Right cardiac atrium (tissue), 5 donors: ENCODE measurements at places on chromosomes 4 and X.

DNA sequence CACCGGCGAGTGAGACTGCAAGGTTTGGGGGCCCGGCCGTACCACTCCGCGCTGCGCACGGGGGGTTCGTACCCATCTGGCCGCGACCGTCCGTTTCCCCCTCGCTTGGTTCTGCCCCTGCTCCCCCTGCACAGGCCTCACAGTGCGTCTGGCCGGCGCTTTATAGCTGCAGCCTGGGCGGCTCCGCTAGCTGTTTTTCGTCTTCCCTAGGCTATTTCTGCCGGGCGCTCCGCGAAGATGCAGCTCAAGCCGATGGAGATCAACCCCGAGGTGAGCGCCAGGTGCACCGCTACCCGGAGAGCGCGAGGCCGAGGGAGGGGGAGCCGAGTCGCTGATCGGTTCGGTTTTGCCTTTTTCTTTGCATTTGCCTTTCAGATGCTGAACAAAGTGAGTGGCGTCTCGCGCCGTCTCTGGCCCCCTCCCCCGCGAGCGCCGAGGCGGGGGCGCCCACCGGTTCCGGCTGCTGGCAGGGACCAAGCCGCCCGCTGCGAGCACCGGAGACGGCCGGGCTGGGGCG is at the start of gene UCHL1:
TSS of gene UCHL1 (plus strand) at position 189 of the 517 bp plus-strand sequence. CDS start at position 238, 49 bp downstream.
- DNase-seq, result peak; percentile 80

GRCh38 chr4:165461159-165461821 is 82.5 kb downstream of the CPE start:
- DNase-seq, result peak; percentile 16

GRCh38 chr4:185257086-185257485 is 47.7 kb downstream of the SNX25 start:
- no peak for DNase-seq

DNA sequence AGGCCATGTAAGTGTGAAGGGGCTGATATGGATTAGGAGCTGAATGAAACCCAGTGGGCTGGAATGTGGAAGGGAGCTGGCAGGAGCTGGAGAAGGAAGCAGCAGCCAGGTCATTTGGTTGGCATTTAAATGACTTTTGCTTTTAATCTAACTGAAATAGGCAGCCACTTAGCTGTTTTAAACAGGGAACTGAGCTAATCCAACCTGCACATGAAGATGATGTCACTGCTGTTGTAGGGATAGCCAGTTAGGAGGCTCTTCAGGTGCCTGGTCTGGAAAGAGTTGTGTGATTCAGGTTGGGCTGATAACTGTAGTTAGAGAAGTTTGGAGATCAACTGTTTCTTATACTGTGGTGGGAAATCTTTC is 122.4 kb downstream of the PALLD start:
- no peak for DNase-seq

DNA sequence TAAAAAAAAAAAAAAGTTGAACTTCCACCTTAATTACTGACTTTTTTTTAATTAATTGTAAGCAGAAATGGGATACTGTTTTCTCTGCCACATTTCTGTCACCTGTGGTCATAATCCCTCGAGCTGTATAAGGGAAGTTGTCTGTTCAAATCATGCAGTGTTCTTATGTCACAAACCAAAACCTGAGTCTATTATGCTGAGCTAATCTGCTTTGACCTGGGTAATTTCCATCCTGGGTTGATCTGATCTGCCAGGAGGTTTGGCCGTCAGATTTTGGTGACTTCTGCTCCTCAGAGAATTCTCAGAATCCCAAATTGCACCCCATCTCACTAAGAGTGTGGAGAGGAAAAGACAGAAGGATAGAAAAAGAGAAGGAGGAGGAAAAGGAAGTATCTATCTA is 683.1 kb downstream of the KCTD8 start:
- no peak for DNase-seq

DNA sequence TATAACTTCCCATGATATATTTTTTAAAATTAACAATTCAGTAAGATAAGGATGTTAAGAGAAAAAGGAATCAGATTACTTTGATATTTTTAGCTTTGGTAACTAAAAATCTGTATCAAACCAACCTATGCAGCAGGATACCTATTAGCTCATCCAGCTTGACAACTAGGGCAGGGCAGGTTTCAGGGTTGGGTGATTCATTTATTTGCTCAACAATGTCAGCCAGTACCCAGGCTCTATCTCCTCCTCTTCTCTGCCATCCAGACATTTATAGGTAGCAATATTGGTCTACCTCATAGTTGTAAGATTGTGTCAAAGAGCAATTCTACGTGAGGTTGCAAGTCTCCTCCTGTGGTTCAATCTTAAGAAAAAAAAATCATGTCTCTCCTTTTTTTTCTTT is 421.9 kb downstream of the ANKRD50 start:
- DNase-seq, result no peak

DNA sequence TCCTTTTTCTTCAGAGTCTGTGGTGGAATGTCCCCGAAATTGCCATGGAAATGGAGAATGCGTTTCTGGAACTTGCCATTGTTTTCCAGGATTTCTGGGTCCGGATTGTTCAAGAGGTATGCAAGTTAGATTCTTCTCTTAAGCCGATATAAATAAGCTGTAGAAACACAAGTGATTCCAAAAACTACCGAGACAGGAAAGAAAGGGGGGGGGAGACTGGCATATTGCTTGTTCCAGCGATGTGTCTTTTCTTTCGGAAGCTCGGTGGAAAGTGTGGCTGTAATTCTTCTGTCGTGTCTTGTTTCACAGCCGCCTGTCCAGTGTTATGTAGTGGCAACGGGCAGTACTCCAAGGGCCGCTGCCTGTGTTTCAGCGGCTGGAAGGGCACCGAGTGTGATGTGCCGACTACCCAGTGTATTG is 236.9 kb downstream of the DCTD start:
- DNase-seq, result peak; percentile 64

DNA sequence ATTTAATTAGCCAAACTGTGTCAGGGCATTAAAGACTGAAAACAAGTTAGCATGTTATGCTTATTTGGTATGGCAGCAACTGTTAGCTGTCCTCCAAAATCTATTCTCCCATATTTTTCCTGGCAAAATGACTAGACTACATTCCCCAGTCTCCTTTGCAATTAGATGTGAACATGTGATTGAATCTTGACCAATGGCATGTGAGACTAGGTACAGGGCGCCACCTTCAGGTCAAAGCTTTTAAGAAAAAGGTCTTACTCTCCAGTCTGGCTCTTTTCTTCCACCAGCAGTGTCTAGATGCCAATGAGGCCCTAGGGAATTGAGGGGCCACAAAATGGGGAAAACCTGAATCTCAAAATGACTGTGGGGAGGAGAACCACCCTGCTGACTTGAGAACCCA is 408.2 kb downstream of the SMARCA1 start:
- DNase-seq, result no peak

DNA sequence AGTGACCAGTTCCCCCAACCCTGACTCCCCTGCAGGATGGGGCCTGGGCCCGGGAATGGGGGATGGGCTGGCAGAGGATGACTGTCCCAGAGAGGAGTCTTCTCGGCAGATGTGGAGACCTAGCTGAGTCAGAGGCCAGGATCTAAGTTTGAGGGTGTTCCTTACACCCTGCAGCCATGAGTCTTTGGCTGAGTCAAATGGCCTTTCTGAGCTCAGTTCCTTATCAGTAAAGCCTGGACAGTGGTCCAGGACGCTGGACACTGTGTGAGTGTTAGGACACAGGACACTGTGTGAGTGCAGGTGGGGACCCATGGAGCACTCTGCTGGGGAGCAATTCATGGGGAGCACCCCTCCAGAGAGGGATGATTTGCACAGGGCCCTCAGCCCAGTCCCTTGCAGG is 5.0 kb downstream of the IL9R start:
- DNase-seq, result no peak

- no peak for DNase-seq
These were observed 39.6 kb upstream of the MBTPS2 start for GRCh38 chrX:21799767-21800166.

DNA sequence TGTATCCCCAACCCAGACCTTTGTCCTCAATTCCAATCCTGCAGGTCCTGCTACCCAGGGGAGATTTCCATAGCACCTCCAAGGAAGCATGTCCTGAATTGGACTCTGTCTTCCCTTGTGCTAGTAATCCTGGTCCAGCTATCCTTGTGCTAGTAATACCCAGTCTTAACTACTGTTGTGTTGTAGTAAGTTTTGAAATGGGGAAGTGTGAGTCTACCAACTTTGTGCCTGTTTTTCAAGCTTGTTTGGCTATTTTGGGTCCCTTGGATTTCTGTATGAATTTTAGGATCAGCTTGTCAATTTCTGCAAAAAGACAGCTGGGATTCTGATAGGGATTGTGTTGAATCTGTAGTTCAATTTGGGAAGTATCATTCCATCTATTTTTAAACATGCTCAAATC is 51.4 kb downstream of the CD99L2 start:
- DNase-seq, result no peak
